CD8-positive, alpha-beta memory T cell (primary cell): ENCODE measurements at places on chromosomes 4 and X. TPM values are rescaled to one million over a fixed set of nuclear protein-coding genes. Genes with fewer than 3 reads are reported as not detected.

DNA sequence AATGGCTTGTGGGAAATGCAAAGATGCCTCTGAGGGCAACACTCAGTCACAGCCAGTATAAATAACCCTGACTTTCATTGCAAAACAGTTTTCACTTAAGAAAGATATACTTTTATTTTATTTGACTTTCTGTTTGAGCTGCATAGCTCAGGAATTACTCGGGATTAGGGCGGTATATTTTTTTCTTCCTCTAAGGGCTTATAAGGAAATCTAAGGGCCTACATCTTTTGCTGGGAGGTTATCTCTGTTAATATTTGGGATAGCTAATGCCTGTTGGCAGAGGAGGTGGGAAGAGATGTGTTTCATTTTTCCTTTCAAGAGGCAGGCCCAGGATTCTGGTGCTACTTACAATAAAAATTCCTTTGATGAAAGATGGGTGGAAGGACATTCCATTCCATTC lies 28.8 kb upstream of the EGFL6 start:
- H3K27ac ChIP-seq = no peak overlapping the region
- DNase-seq = no peak
- no peaks in the 10 kb centered on the region for H3K36me3 ChIP-seq
- no peak overlapping the region for H3K4me3 ChIP-seq
- no peaks in the 10 kb centered on the region for H3K27me3 ChIP-seq

GRCh38 chr4:78038704-78039103 lies 18.4 kb upstream of the FRAS1 start:
- H3K4me1 ChIP-seq = no peaks in the 10 kb centered on the region
- H3K27me3 ChIP-seq = no peaks in the 10 kb centered on the region
- DNase-seq = no peak
- no peak overlapping the region for H3K4me3 ChIP-seq
- no peak overlapping the region for H3K27ac ChIP-seq
- H3K36me3 ChIP-seq = no peaks in the 10 kb centered on the region

DNA sequence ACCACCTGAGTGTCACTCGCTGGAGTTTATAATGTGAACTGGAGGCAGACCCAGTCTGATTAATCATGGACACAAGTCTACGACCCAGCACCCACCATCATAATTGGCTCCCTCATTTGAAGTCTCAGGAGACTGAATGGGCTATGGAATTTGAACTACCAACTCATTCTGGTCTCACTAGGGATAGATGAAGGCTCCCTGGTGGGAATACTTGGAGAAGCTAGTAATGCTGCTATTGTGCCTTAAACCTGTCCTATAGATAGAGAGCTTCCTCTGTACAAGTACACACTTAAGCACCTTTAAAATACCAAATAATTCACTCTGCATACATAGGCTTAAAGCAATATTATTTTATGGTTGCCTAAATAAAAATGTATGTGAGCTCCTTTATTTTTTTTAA lies 90.8 kb upstream of the SMARCAD1 start:
- DNase-seq = no peak
- H3K36me3 ChIP-seq = no peaks in the 10 kb centered on the region

DNA sequence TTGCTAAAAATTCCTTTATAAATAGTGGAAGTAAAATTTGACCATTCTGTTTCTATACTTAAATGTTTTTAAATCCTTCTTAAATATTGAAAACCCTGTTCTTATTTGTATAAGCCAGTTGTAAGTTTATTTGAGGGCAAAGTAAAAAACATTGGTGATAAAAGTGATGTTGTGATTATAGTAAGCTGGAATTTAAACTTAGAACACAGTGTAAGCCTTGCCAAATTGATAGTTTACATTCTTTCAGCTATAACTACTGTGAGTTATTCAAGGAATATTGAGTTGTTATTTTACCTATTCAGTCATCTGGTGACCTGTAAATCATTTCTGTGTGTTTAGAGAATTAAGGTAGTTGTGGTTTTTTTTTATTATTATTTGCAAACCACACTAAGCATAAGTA lies 9.6 kb downstream of the YY2 start:
- H3K4me1 ChIP-seq = no peaks in the 10 kb centered on the region
- no peak for DNase-seq
- H3K4me3 ChIP-seq = no peak overlapping the region
- no peak overlapping the region for H3K27ac ChIP-seq
- no peaks in the 10 kb centered on the region for H3K27me3 ChIP-seq

GRCh38 chr4:182695842-182696241 lies 221.3 kb downstream of the DCTD start:
- H3K27me3 ChIP-seq = no peaks in the 10 kb centered on the region
- no peak overlapping the region for H3K4me3 ChIP-seq
- H3K4me1 ChIP-seq = no peaks in the 10 kb centered on the region
- no peaks in the 10 kb centered on the region for H3K36me3 ChIP-seq
- H3K27ac ChIP-seq = no peak overlapping the region
- DNase-seq = no peak

GRCh38 chr4:123244137-123244536 lies 152.5 kb upstream of the SPRY1 start:
- H3K4me3 ChIP-seq = no peak overlapping the region

DNA sequence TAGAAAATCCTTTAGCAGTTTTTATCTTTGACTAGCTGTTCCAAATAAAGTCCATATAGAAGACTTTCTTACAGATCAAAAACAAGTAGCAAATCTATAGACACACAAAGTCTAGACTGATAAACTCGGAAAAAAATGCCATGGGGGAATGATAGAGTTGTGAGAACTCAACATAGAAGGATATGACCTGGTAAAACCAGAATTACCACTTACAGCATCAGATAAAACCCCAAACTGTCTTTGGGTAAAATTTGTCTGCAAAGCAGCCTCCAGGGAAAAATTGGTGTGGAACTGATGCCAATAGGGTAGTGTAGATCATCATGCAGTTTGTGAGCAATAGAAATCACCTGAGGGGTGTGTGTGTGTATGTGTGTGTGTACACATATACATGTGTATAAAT lies 579.1 kb downstream of the SPOCK3 start:
- DNase-seq = no peak
- H3K27ac ChIP-seq = no peak overlapping the region
- H3K36me3 ChIP-seq = no peaks in the 10 kb centered on the region
- no peaks in the 10 kb centered on the region for H3K27me3 ChIP-seq
- no peaks in the 10 kb centered on the region for H3K4me1 ChIP-seq

DNA sequence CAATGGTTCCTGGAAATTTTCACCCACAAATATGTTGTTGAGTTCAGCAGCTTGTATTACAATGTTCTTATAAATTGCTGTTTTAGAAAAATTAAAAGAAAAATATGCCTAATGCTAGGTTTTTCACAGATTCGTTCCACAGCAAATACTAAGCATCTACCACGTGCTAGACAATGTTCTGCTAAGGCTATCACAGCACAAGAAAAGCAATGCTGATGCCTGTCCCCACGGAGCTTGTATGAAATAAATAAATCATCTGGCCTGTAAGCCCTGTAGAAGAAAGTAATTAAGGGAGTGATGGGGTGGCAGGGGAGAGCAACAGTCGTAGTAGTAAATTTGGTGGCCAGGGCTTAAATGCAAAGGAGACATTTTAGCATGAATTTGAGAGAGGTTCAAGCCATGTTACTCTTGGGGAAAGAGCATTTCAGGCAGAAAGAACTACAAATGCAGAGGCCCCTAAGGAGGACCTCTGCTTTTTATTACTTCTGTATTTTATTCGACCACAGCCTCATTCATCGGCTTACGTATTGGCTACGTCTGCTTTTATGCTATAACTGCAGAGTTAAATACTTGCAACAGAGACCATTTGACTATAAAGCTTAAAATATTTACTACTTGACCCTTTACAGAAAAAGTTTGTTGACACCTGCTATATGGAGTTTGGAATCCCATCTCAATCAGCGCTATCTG lies 36.3 kb downstream of the ARAP2 start:
- no peaks in the 10 kb centered on the region for H3K36me3 ChIP-seq
- H3K27ac ChIP-seq = no peak overlapping the region
- DNase-seq = no peak
- no peaks in the 10 kb centered on the region for H3K27me3 ChIP-seq
- H3K4me1 ChIP-seq = peaks cover 21% of the 10 kb centered on the region
- H3K4me3 ChIP-seq = no peak overlapping the region

DNA sequence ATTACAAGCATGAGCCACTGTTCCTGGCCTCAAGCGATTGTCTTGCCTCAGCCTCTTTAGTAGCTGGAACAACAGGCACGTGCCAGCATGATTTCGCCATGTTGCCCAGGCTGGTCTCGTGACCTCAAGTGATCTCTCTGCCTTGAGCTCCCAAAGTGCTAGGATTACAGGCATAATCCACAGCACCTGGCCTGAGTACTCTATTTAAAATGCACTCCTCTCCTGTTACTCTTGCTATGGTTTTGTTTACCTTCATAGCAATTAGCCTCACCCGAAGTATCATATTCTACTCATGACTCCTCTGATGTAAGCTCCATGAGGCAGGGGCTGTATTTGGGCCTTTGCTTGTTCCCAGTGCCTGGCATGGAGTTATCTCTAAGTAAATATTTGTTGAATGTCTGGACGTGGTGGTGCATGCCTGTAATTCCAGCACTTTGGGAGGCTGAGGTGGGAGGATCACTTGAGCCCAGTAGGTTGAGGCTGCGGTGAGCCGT lies 92.5 kb upstream of the SLC34A2 start:
- no peak for DNase-seq
- H3K4me1 ChIP-seq = no peaks in the 10 kb centered on the region

DNA sequence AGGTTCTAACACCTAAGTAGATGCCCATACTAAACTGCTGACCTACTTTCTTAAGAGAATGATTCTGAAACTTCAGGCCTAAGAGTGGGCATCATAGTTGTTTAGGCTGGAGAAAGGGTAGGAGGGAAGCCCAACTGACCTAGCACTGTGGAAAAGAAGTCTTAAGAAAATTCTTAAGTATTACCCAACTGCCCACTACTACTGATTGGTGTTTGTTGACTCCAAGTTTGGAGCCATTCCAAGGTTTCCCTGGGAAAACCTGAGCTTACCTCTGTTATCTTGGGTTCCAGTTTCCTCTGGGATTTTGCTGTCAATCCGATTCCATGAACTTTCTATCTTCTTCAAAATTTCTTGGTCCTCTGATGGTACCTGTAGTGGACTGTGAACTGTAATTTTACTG lies 23.9 kb downstream of the ANKRD17 start:
- no peak overlapping the region for H3K27ac ChIP-seq
- peaks cover 8% of the 10 kb centered on the region for H3K36me3 ChIP-seq
- no peak for DNase-seq
- H3K4me1 ChIP-seq = peaks cover 5% of the 10 kb centered on the region
- no peak overlapping the region for H3K4me3 ChIP-seq
- H3K27me3 ChIP-seq = no peaks in the 10 kb centered on the region

- H3K4me3 ChIP-seq = no peak overlapping the region
- H3K4me1 ChIP-seq = no peaks in the 10 kb centered on the region
- no peak overlapping the region for H3K27ac ChIP-seq
- H3K27me3 ChIP-seq = no peaks in the 10 kb centered on the region
- DNase-seq = no peak
Measured at GRCh38 chrX:20124964-20125363, 8.3 kb upstream of the MAP7D2 start.

DNA sequence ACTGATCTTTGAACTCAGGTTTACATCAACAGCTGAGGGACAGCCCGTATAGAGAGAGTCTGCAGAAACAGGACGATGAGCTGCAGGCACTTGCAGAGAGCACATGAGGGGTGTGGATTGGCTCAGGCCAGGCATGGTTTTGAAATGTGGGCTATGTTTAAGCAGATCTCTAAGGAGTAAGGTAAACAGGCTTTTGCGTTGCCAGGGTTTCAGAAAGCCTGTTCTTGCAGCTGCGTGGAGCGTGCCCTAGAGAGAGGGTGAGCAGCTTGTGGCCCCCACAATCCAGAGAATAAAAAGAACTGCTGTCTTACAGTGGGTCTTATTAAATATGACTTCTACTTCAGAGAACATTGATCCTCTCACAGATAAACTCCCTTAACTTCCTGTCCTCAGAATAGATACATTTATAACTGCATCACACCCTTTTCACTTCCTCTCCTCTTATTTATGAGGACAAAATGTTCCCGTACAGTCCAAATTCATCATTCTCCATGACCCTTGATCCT lies 64.1 kb downstream of the TMA16 start:
- H3K27me3 ChIP-seq = no peaks in the 10 kb centered on the region
- H3K4me3 ChIP-seq = peak overlapping the region; percentile 30
- DNase-seq = peak; percentile 48
- no peaks in the 10 kb centered on the region for H3K36me3 ChIP-seq
- peaks cover 21% of the 10 kb centered on the region for H3K4me1 ChIP-seq
- H3K27ac ChIP-seq = no peak overlapping the region

DNA sequence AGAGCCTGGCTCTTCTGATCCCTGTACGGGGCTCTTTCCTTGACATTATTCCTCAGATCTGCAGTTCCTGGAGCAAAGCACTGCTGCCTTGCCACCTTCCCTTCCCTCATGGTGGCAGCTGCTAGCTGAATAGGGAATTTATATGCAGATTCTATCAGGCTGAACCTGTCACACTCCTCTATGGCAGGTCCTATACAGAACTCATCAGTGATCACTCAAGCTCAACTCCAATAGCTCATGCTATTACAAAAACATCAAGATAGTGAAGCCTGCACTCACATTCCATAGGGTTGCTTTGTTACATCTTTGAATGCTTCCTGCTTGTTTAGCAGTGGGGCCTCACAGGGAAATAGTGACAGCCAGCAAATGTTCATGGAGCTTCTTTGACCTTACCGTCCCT lies 71.7 kb downstream of the SLC2A9 start:
- no peak overlapping the region for H3K27ac ChIP-seq
- no peaks in the 10 kb centered on the region for H3K4me1 ChIP-seq
- no peak overlapping the region for H3K4me3 ChIP-seq
- H3K27me3 ChIP-seq = no peaks in the 10 kb centered on the region
- no peak for DNase-seq

- H3K4me3 ChIP-seq = no peak overlapping the region
- no peaks in the 10 kb centered on the region for H3K27me3 ChIP-seq
- H3K36me3 ChIP-seq = no peaks in the 10 kb centered on the region
- no peak overlapping the region for H3K27ac ChIP-seq
Measured at GRCh38 chrX:149512225-149512885, 7.2 kb upstream of the IDS start.

- H3K4me1 ChIP-seq = no peaks in the 10 kb centered on the region
- no peaks in the 10 kb centered on the region for H3K36me3 ChIP-seq
- H3K4me3 ChIP-seq = no peak overlapping the region
- H3K27me3 ChIP-seq = no peaks in the 10 kb centered on the region
Measured at GRCh38 chr4:82713856-82714255, 84.7 kb downstream of the SCD5 start.

DNA sequence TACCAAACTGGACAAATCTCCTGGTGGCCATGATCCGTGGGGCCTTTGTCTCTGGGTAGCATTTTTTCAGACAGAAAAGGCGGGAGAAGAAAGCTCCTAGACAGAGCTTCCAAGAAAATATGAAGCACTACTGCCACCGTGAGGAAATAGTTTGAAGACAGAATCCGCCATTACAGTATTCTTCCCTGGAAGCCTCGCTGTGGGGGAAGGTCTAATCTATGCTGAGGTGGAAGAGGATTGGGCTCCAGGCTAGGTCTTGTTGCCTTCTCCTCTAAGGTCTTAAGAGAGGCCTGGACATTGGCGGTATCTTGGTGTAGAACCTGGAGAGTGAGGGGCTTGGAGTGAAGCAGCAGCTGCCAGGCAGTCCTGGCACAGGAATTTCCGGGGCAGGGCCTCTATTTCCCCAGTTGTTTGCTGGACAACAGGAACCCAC lies 218.9 kb downstream of the OR13H1 start:
- peak; percentile 72 for DNase-seq
- H3K4me1 ChIP-seq = no peaks in the 10 kb centered on the region
- H3K36me3 ChIP-seq = no peaks in the 10 kb centered on the region
- no peak overlapping the region for H3K27ac ChIP-seq
- no peak overlapping the region for H3K4me3 ChIP-seq
- H3K27me3 ChIP-seq = no peaks in the 10 kb centered on the region

TCEAL2 gene
- total RNA-seq = not detected

COL4A6 gene
- total RNA-seq = not detected

ARR3 gene
- total RNA-seq = not detected

NR3C2 gene
- 5.7 TPM for total RNA-seq

CLIC2 gene
- total RNA-seq = 0.80 TPM

WDR45 gene
- total RNA-seq = 41.4 TPM

FAM241A gene
- total RNA-seq = 7.8 TPM

AMER1 gene
- 4.0 TPM for total RNA-seq

MAGEA9B gene
- total RNA-seq = not detected
